NCI-H774 (cell line): ENCODE measurements at places on chromosomes 16 and 17.

- DNase-seq: no peak
Observed at GRCh38 chr16:6124136-6124535, 1026.5 kb upstream of the EEF2KMT start.

GRCh38 chr16:11611871-11612664, 25.3 kb upstream of the LITAF start:
- DNase-seq: peak; percentile 39

DNA sequence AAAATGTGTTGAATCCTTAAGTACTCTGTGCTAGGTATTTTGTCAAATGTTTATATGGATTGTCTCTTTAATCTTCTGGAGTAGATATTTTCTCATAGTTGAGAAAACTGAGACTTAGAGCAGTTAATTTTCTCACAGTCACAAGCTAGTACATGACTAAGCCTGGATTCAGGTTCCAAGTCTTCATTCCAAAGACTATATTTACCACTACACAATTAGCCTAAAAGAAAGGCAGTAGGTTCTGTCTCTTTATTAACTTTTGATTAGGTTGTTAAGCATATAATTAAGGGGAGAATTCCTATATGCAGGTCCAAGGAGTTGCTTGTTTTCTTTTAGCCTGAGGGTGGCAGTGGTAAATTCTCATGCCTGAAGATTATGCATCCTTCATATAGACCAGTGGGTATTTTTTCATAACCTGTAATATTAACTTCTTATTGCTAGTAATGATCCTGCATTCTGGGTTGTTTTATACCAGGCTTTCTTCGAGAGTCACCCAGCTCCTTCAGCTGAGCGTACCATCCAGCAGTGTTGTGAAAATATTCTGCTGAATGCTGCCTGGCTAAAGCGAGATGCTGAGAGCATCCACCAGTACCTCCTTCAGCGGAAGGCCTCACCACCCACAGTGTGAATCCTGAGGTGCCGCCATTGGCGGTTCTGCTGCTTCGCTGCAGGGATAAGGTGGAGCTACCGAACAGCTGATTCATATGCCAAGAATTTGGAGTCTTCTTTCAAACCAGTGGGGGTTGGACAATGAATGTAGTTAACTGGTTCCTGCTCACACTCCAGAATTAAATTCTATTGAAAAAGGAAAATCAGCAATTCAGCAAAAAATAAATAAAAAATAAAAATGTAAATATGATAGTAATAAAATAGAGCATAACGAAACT, 28.2 kb upstream of the KPNB1 start:
- DNase-seq: no peak

GRCh38 chr16:75385507-75386152, 47.7 kb downstream of the CFDP1 start:
- DNase-seq: no peak

DNA sequence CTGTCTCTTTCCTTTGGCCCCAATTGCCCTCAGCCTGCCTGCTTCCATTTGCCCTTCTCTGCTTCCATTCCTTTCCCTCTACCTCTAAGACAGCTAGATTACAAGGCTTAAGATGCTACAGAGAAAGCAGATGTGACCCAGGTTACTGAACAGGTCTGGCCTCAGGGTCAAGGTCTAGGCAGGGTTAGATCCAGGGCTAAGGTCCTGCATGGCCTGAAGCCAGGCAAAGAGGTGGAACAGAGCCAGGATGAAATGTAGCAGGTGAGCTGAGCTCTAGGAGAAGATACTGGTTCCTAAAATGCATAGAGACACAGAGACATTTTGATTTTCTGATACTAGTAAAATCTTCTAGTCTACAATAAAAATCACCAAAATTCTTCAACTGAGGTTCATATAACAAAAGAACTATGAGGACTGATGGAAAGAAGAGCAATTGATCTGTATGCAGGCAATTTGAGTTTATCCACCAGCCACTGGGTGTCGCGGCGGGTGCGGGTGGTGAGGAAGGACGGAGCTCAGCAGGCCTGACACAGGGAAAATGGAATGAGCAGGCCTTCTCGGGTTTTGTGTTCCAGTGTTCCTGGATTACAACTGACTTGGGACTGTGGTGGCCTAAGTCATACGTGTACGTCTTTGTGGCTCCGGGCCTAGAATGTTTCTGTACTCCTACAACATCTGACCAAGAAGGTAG, 95.9 kb downstream of the MYH10 start:
- no peak for DNase-seq

- no peak for DNase-seq
Observed at GRCh38 chr16:87278191-87279093, 38.8 kb downstream of the C16orf95 start.

GRCh38 chr16:87815567-87815966, 49.8 kb upstream of the KLHDC4 start:
- no peak for DNase-seq
